Mammary microvascular endothelial cell (primary cell): ENCODE measurements at places on chromosomes 4 and X. TPM values are rescaled to one million over a fixed set of nuclear protein-coding genes. Genes with fewer than 3 reads are reported as not detected.

Gene SPANXC
- total RNA-seq: not detected in 2 replicates

Gene GC
- not detected in 2 replicates for total RNA-seq

Gene TMEM47
- total RNA-seq: 32.2 and 33.1 TPM in 2 replicates

Gene HEPH
- 0.20 and 1.5 TPM in 2 replicates for total RNA-seq

Gene SLC38A5
- total RNA-seq: 32.2 and 39.8 TPM in 2 replicates

Gene VGLL1
- not detected in 2 replicates for total RNA-seq

Gene TLR2
- 13.8 and 18.1 TPM in 2 replicates for total RNA-seq

Gene PPM1K
- 5.1 and 6.3 TPM in 2 replicates for total RNA-seq

Gene WFS1
- total RNA-seq: 39.7 and 46.7 TPM in 2 replicates

Gene CT47A1
- not detected in 2 replicates for total RNA-seq

Gene XAGE1A
- total RNA-seq: not detected in 2 replicates

Gene GPC4
- total RNA-seq: 0.13 and 0.15 TPM in 2 replicates

Gene F8A3
- 5.9 and 6.1 TPM in 2 replicates for total RNA-seq

Gene CXorf66
- not detected in 2 replicates for total RNA-seq

Gene CFAP99
- total RNA-seq: not detected in 2 replicates

Gene NPY1R
- total RNA-seq: not detected in 2 replicates

Gene CT45A10
- not detected in 2 replicates for total RNA-seq
